ENCODE measurements at places on chromosomes 4 and X. TPM values are rescaled to one million over a fixed set of nuclear protein-coding genes. Genes with fewer than 3 reads are reported as not detected.

- no peak for DNase-seq
Measured at GRCh38 chrX:23332101-23332887, 2.4 kb upstream of the PTCHD1 start.

MAGED4B gene
- total RNA-seq = 2.3 TPM

GRCh38 chrX:150870487-150871340 lies 27.8 kb downstream of the CD99L2 start:
- no peak for DNase-seq

RBM46 gene
- 0.50 TPM for total RNA-seq

DNA sequence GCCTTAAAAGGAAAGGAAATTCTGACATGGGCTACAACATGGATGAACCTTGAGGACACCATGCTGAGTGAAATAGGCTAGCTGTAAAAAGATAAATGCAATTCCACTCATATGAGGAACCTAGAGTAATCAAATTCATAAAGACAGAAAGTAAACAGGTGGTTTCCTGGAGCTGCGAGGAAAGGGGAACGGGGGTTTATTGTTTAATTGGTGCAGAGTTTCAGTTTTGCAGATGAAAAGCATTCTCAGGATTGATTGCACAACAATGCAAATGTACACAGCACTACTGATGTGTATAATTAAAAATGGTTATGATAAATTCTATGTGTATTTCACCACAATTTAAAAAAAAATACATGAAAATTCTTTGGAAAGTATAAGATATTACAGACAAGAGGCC lies 24.0 kb downstream of the PLRG1 start:
- no peak for DNase-seq

- DNase-seq = no peak
Measured at GRCh38 chrX:63258144-63258543, 93.0 kb downstream of the SPIN4 start.

DNA sequence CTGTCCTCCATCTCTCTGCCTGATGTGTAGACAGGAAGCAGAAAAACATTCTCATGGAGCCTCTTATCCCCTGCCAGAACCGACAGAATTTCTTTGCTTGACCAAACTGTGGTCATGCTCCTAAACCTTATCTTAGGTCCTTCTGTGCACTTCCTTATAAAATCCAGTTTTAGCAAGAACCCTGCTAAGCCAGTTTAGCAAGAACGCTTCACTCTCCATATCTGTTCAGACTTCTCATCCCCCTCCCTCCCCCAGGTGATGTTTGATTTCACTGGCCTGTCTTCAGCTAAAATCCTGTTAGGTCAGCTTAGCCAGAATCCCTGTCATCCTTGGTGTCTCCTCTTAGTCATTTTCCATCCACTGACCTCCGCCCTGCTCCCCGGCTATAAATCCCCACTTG lies 1130.9 kb upstream of the PRKX start:
- DNase-seq = no peak

DNA sequence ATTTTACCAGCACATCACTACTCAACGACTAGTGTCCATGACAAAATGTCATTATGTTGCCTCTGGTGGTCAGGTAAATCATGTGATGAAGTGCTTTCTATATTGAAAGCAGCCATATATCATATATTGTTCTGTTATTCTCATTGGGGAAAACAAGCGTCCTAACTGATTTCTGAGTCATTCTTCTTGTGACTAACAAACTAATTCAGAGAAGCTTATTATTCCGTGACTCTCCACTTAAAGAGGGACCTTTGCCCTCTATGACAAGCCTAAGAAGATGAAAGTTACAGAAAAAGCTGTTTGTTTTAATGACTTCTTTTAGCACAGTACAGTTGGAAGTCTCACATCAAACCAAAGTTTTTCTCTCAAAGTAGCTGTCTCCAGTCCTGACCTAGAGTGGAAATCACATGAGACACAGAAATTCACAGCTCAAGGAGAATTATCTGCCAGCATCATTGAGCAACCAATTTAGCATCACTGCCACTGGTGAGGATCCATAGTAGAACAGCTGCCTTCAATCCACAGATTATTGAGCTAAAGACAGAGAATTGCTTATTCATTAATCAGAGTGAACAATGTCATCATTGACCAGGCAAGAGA lies 36.4 kb downstream of the ASB9 start:
- DNase-seq = no peak

GRCh38 chr4:61336488-61336887 lies 136.4 kb downstream of the ADGRL3 start:
- DNase-seq = no peak
